Activated naive CD4-positive, alpha-beta T cell (primary cell): ENCODE measurements at places on chromosomes 4 and X.
A peak's percentile ranks its signal among the peaks of the same experiment; 100 is the strongest.

DNA sequence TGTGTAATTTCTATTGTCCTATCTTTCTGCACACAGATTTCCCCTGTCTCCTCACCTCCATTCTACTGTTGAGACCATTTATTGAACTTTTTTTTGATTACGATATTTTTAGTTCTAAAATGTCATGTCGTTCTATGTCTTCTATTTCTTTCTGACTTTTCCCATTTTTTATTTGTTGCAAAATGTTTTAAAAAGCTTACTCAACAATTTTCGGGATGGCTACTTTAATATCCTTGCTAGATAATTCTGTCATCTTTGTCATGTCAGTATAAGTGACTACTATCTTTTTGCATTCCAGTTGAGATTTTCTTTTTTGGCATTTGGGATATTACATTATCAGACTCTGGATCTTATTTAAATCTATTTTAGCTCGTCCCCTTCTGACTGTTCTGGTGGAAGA, 7.5 kb upstream of the DMD start:
- DNase-seq = no peak

DNA sequence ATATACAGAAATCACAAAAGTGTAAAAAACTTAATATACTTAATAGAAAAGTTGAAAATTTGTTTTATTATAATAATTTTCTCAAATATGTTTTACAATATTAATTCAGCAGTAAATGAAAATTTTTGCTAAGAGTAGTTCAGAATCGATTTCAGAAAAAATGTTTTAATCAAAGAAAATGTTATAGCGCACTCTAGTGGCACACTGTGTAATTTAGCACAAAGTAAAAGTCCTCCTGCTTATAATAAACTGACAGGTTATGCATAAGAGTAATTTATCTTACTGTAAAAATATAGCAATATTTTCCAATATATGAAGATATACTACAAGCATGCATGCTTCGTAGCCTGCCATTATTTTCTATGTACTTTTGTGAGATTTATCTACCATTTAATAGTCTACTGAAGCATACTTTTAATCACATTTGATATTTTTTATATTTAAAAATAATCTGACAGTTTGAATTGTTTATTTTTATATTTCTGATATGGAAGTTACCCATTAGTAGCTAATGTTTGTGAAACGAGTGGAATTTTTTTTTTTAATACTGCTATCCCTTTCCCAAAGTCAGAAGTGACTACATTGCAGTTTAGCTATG, 217.9 kb upstream of the KLHL4 start:
- DNase-seq = no peak

GRCh38 chr4:8613421-8614364, 21.1 kb downstream of the CPZ start:
- no peak for DNase-seq

GRCh38 chr4:152535360-152535902, 461 bp downstream of the FBXW7 start:
- DNase-seq = peak; percentile 44

DNA sequence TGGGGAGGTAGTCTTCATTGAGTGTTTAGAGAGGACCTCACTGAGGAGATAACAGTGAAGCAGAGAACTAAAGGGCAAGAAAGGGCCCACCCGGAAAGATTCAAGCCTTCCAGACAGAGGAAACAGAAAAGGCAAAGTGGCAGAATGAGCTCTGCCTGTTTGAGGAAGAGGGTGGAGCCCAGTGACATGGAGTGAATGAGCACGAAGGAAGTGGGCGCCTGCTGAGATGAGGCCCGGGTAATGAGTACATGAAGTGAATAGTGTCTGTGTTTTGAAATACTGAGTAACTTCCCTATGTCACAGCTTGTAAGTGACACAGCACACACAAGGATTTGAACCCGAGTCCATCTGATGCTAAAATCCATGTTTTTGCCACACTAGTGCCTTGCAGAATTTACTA, 32.5 kb upstream of the TLR2 start:
- DNase-seq = peak; percentile 12
